ENCODE measurements at places on chromosomes 2 and 18.

GRCh38 chr18:28041366-28041765 is 135.6 kb downstream of the CDH2 start:
- DNase-seq: no peak

DNA sequence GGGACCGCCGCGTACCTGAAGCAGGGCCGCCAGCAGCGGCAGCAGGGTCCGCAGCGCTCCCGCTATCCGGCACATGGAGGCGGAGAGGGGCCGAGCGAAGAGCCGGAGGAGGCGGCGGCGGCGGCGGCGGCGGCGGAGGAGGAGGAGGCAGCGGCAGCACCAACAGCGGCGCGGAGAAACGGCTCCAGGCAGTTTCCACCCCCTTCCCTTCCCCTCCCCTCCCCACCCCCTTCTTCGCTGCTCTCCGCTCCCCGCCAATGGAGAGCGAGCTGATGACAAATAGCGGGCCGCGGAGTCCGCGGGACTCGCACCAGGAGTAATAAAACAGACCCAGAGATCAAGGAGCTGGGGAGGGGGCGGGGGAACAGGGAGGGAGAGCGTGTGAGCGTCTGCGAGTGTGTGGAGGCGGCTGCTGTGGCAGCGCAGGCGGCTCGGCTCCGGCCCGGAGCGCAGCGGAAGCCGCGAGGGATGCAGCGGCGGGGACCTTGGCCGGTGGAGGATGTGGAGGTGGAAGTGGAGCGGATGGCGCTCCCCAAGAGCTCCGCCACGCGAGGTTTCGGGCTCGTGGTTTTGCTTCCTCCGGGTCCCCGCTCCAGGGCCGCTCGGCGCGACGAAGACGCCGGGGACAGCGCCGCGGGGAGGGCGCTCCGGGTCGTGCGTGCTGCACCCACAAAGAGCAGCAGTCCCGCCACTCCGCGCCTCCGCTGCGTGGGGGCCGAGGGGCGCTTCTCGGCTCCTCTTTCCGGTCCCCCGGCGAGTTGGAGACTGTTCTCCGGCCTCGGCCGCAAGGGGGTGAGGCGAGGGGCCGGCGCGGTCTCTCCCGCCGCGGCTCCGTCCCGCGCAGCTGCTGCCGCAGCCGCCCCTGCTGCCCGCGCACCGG is at the start of gene CDH2:
Gene CDH2, minus strand, starts transcription at position 183 of the 880 bp plus-strand sequence. Its CDS starts 108 bp downstream, at position 75.
- no peak for DNase-seq

GRCh38 chr2:25323042-25323514 is 18.6 kb downstream of the DNMT3A start:
- no peak for DNase-seq

DNA sequence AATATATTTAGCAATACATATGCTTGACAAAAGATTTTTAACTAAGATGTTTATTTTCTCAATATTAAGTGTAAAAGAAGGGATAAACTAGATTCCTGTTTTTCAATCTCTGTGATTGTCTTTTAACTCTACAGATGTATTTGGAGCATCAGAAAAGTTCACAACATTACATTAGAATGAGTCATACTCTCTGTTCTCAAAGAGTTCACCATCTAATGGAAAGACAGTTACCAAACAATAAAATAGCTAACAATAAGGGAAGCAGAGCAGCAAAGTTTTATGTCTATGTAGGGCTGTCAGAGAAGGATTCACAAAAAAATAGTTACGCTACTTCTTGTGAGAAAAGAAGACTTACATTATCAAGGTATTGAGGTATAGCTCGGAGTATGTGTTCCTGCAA is 109.2 kb upstream of the MAP2 start:
- no peak for DNase-seq

DNA sequence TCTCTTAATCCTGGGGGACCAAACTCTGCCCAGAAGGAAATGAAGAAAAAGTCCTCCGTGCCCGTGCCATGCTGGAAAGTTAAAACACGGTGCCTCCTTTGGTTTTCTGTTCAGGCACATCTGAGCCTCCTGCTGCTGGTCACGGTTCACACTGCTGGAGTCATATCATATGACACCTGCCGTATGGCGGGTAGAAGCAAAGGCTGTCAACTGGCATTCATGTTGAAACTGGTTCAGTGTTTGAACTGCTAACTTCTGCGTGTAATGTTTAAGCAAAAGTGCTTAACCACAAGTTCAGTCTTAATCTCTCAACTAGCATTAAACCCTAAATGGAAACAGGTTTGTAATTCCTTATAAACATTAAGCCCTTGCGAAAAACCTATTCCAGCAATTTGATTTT is 3.1 kb downstream of the STK39 start:
- no peak for DNase-seq

GRCh38 chr2:110219496-110220189 is 7.3 kb upstream of the MTLN start:
- no peak for DNase-seq
